ENCODE measurements at places on chromosomes 6 and 20. TPM values are rescaled to one million over a fixed set of nuclear protein-coding genes. Genes with fewer than 3 reads are reported as not detected.
A peak's percentile ranks its signal among the peaks of the same experiment; 100 is the strongest.

MRPS10 gene
- total RNA-seq, result 23.8 TPM

DNA sequence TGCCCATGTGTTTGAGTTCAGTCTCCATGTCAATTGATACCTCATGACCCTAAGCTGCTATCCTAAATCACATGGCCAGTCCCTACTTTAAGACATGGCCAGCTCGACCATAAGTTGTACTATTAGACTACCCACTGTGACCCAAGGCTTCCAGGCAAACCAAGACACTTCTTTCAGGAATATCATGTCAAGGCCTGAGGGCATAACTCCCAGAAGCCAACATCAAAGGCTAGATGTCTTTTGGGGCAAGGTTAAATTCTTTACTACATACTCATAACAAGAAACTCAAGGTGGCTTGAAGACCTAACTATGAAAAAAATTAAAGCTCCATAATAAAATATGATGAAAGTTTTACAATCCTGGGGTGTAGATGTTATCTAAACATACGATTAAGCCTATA is 228.3 kb upstream of the PRND start:
- H3K36me3 ChIP-seq, result no peaks in the 10 kb centered on the region
- no peak overlapping the region for H3K4me3 ChIP-seq
- no peaks in the 10 kb centered on the region for H3K4me1 ChIP-seq
- no peaks in the 10 kb centered on the region for H3K27me3 ChIP-seq

DNA sequence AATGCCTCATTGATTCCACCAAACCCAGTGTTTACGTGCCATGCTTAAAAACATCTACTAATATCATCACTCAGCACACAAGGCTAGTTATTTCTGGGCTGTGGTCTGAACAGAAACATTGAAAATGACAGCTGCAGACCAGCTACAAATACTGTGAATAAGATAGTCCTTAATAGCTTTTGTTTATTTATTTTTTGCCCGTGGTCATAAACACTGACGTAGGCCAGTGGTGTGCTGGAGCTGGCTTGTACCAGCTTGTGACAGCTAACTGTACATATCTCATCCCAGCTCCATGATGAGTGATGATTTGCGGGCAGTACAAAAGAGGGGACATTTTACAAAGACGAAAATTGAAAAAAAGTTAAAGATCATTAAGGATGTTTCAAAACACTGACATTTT is 1057.0 kb downstream of the EPHA7 start:
- no peaks in the 10 kb centered on the region for H3K4me1 ChIP-seq
- H3K27ac ChIP-seq, result no peak overlapping the region
- no peak overlapping the region for H3K4me3 ChIP-seq
- no peaks in the 10 kb centered on the region for H3K36me3 ChIP-seq
- H3K27me3 ChIP-seq, result no peaks in the 10 kb centered on the region

DNA sequence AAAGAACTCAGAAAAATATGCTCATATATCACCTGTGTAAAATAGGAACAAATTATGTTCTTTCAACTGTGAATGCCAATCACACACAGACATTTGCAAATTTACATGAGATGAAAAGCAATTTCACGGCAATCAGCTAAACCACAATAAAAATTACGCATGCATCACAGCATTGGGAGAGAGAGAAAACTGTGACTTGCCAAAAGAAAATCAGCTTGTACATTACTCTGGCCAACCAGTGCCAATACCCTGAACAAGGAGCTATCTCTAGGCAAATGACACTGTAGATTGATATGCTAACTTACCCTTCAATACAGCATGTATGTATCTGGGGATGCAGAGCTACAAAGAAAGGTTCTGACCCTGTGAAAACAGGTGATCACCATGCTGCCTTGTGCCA is 515.6 kb downstream of the EYS start:
- no peak overlapping the region for H3K4me3 ChIP-seq
- H3K27me3 ChIP-seq, result no peaks in the 10 kb centered on the region
- DNase-seq, result no peak
- H3K27ac ChIP-seq, result no peak overlapping the region
- H3K36me3 ChIP-seq, result no peaks in the 10 kb centered on the region
- no peaks in the 10 kb centered on the region for H3K4me1 ChIP-seq

DNA sequence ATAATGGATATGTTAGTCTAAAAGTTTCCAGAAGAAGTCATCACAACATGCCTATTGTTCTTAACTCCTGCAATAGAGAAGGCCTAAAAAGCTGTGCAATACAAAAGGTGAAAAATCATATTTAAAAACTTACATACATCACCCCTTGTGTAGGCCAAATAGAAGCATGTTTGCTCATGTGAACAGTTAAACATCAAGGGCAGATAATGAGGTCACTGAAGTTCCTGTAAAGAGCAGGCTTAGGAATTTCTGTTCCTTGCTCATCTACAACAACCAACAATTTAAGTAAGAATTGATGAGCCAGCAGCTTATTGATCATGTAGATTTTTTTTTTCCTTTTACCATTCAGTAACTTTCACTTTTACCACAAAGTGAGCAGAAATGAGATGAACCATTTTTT is 7.5 kb upstream of the NUP153 start:
- no peak overlapping the region for H3K4me3 ChIP-seq
- H3K4me1 ChIP-seq, result no peaks in the 10 kb centered on the region
- H3K27ac ChIP-seq, result no peak overlapping the region
- no peaks in the 10 kb centered on the region for H3K27me3 ChIP-seq
- no peaks in the 10 kb centered on the region for H3K36me3 ChIP-seq
- no peak for DNase-seq

- peaks cover 38% of the 10 kb centered on the region for H3K36me3 ChIP-seq
- H3K27me3 ChIP-seq, result no peaks in the 10 kb centered on the region
- peak overlapping the region; percentile 48 for H3K27ac ChIP-seq
These were observed 11.3 kb downstream of the TXNDC5 start for GRCh38 chr6:7899101-7899888.

TAF4 gene
- total RNA-seq, result 39.5 TPM

DNA sequence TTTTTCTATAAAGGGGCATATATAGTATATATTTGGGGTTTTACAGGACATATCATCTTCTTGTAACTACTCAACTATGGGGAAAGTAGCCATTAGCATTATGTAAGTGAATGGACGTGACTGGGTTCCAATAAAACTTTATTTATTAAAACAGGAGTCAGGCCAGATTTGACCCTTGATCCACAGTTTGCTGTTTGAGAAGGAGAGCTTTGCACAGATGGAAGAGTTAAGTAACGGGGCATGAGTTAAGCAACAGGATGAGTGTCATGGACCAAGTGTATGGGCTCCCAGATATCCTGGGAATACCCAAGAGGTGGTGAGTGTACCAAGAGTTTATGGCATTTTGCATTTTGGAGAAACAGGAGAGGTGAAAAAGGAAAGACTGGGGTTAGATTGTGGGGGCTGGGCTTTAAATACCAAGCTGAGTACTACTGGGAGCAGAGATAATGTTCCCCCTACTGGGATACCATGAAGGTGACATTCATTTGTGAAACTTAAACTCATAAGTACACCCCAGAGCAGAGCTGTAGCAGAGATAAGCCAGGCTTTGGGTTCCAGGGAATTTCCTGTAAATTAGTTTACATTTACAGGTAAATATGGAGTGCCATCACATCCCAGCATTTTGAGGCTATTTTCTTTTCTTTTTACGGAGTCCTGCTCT is 18.5 kb upstream of the SCUBE3 start:
- no peak for DNase-seq
- no peak overlapping the region for H3K27ac ChIP-seq
- H3K4me3 ChIP-seq, result no peak overlapping the region
- H3K36me3 ChIP-seq, result no peaks in the 10 kb centered on the region
- peaks cover 10% of the 10 kb centered on the region for H3K27me3 ChIP-seq

- no peaks in the 10 kb centered on the region for H3K4me1 ChIP-seq
- H3K36me3 ChIP-seq, result no peaks in the 10 kb centered on the region
- no peak overlapping the region for H3K4me3 ChIP-seq
- DNase-seq, result no peak
- H3K27me3 ChIP-seq, result no peaks in the 10 kb centered on the region
These were observed 910.9 kb upstream of the MAP3K7 start for GRCh38 chr6:91497770-91498169.

- H3K4me1 ChIP-seq, result peaks cover 11% of the 10 kb centered on the region
- no peaks in the 10 kb centered on the region for H3K27me3 ChIP-seq
These were observed 63.9 kb downstream of the CHMP4B start for GRCh38 chr20:33875055-33875454.

DNA sequence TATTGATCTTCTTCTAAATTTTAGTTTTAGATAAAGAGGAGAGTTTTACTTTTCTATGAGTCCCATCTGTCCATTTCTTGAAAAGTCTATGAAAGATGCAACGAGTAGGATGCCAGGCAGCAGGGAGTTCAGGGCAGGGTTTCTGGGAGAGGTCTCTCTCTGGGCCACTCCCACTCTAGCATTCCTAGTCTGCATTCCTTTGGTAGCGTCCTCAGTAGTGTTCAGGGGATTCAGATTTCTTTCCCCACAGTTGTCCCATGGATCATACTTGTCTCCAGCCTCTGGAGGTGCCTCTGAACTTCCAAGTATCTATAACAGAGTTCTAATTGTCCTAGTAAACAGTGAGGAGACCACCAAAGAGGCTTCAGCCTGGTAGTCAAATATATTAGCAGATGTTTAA is 225.3 kb downstream of the RIMS1 start:
- H3K36me3 ChIP-seq, result no peaks in the 10 kb centered on the region
- no peak for DNase-seq
- H3K4me3 ChIP-seq, result no peak overlapping the region
- no peak overlapping the region for H3K27ac ChIP-seq

DNA sequence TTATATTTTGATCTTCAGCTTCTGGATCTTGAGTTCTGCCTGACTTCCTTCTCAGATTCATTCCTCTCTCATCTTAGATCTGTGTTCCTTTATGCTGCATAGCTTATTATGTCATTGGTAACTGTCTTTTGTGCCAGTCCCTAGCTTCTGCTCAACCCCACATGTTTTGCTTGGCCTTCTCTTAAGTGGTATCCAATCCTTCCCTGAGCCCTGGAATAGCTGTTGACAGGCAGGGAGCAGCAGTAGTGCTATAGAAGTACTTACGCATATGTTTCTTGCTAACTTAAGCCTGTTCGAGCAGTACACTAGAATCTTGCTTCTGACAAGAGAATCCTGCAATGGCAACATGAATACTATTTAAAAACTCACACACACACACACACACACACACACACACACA is 13.6 kb upstream of the GRIK2 start:
- DNase-seq, result no peak
- H3K27ac ChIP-seq, result no peak overlapping the region
- H3K36me3 ChIP-seq, result no peaks in the 10 kb centered on the region
- H3K27me3 ChIP-seq, result no peaks in the 10 kb centered on the region
- no peak overlapping the region for H3K4me3 ChIP-seq

- DNase-seq, result no peak
- no peak overlapping the region for H3K4me3 ChIP-seq
- H3K27me3 ChIP-seq, result no peaks in the 10 kb centered on the region
- no peaks in the 10 kb centered on the region for H3K4me1 ChIP-seq
- H3K27ac ChIP-seq, result no peak overlapping the region
These were observed 322.8 kb upstream of the NT5E start for GRCh38 chr6:85127168-85127498.

DNA sequence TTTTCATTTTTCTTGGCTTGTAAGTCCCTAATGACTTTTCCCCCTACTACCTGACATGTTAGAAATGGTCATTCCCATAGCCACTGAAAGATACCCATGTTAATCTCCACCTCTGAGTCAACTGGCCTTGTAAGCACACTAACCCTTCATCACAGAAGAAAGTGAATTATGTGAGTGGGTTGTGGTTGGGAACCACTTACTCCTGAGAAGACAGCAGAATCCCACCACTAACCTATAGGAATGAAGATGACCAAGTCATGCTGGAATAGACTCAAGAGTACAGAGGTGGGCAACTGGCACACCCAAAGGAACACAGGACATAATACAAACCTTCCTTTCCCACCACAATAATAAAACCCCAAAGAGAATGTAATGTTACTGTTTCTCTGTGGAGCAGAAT is 30.1 kb downstream of the RAMACL start:
- H3K36me3 ChIP-seq, result no peaks in the 10 kb centered on the region
- H3K4me3 ChIP-seq, result no peak overlapping the region
- peaks cover 12% of the 10 kb centered on the region for H3K4me1 ChIP-seq
- H3K27me3 ChIP-seq, result no peaks in the 10 kb centered on the region
- DNase-seq, result no peak
- H3K27ac ChIP-seq, result peak overlapping the region; percentile 61

DNA sequence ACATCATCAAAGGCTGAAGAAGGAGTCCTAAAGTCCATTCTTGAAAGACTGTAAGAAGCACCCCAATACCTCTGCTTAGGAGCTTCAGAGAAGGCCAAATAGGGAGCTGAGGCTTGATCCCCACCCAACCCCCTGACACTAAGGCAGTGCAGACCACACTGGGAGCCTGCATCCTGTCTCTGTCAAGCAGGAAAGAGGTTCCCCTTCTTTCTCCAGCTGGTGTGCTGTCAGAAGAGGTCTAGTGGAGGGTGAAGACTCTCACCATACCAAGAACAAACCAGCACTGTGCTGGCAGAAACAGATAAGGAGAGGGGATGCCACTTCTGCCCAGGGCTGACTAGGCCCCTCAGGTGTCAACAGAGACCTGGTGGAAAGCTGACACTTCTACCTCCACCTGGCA is 19.9 kb downstream of the GZF1 start:
- H3K27ac ChIP-seq, result no peak overlapping the region
- no peak for DNase-seq
- H3K36me3 ChIP-seq, result peaks cover 26% of the 10 kb centered on the region
- no peaks in the 10 kb centered on the region for H3K4me1 ChIP-seq

All from transverse colon (tissue), 4 donors.